ENCODE measurements at places on chromosomes 16 and 17.

- DNase-seq: no peak
Observed at GRCh38 chr16:56532714-56533113, 12.9 kb upstream of the BBS2 start.

DNA sequence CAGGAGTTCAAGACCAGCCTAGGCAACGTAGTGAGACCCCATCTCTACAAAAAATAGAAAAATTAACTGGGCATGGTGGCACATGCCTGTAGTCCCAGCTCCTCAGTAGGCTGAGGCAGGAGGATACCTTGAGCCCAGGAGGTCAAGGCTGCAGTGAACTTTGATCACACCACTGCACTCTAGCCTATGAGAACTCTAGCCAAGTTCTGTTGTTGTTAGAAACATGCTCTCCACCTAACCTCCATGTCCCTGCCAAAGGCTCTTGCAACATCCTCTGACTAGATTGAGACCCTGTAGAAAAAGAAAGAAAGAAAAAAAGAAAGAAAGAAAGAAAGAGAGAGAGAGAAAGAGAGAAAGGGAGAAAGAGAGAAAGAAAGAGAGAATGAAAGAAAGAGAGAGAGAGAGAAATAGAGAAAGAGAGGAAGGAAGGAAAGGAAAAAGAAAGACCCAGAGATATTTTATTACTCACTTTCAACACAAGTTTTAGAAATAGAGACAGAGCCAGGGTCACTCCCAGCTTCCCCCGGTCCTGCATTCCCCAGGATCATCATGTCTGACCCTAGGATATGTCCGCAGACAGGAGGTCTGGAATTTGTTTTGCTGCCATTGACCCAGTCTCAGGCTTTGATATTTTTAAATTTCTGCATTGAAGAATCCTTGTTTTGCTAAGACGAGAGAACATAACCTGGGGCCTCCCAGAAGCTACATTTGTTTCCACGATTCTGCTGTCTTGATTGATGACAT, 376.5 kb upstream of the CDH5 start:
- no peak for DNase-seq

- DNase-seq: no peak
Observed at GRCh38 chr17:60395508-60396065, 3.7 kb upstream of the USP32 start.

GRCh38 chr17:76063875-76064546, 8.3 kb downstream of the SRP68 start:
- DNase-seq: no peak

DNA sequence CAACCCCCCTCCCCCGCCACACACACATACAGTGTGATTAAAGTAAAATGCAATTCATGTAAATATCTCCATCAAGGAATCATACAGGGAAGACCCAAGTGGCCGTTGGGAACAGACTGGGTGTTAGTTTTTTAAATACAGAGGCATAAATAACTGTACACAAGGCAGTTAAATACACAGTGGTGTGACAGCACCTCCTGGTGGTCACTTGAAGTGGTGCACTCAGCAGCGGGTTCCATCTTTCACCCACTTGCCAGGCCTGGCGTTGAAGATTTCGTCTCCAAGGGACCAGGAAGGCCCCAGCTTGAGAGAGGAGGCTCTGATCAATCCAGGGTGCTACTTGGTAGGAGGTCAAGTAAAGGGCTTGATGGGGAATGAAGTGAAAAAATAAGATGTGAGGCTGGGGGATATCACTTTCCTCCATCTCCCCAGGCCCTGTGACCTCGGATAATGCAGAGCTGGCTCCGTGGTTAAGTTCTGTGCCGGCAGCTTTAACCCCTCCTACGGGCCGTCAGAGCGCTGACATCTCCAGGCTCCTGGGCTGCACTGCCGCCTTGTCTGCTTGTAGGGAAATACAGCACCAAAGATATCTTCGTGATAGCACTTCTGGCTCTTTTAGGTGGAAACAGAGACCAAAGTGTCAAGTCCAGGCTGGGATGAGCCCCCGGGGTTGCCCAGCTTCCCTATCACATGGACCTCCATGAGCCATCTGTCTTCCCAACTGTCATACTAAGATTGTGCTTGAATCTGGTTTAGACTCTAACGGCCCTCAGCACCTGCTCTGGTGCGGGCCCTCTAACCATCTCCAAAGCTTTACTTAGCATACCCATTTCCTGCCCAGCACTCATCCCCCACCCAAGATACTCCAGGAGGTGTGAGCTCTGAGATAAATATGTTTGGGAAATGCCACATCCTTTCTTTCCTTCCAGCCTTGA, 20.7 kb downstream of the LGALS9 start:
- DNase-seq: no peak

GRCh38 chr16:50742576-50743200, 802 bp downstream of the CYLD start:
- no peak for DNase-seq
